ENCODE measurements at places on chromosomes 4 and X.

DNA sequence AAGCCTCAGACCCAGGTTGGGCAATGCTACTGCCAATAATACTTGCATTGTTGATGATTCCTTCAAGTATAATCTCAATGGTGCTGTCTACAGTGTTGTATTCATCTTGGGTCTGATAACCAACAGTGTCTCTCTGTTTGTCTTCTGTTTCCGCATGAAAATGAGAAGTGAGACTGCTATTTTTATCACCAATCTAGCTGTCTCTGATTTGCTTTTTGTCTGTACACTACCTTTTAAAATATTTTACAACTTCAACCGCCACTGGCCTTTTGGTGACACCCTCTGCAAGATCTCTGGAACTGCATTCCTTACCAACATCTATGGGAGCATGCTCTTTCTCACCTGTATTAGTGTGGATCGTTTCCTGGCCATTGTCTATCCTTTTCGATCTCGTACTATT lies 7.4 kb downstream of the LPAR4 start:
- DNase-seq, result no peak

- DNase-seq, result no peak
Observed at GRCh38 chrX:46841346-46841745, 4.5 kb downstream of the RP2 start.

DNA sequence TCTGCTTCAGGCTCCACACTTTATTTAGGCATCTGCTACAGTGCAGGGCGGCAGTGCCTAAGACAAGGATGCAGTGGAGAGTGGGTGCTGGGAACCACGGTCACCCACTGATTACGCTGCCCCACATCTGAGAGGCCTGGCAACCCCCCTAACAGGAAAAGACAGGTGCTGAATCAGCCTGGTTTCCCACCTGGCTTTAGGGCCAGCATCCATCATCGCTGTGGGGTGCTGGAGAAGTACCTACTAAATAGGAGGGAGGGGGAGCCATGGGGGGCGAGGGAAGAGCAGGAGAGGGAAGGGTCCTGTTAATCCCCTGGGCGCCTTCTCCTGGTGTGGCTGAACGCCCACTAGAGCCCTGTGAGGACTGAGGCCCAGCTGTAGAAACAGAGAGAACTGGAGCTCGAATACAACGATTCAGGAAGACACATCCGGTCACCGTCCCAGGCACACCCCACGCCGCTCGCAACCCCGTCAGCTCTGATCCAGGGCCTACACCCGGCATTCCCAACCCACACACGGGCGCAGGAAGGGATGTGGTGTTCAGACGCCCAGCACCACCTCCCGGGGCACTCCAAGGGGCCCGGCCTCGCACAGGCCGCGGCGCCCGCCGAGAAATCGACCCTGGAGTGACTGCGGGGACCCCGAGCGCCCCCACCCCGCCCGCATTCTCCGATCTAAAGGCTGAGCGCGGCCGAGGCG lies 554 bp downstream of the DCTD start:
- DNase-seq, result no peak

DNA sequence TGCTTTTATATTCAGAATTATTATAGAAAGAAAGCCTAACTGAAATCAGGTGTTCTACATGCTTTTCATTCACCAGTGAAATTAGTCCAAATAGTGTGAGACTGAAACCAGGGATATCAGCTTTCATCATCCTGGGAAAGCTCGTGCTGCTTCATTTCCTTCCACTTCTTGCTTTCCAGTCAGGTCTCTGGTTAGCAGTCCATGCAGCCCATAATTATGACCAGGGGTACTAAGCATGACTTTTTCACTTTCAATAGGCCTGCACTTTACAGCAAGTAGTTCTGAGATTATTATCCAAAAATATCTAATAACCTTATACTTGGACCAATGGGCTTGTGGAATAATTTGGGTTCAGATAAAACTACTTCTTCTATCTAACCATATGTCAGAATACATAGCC lies 673.2 kb upstream of the MAGEB2 start:
- DNase-seq, result no peak

- DNase-seq, result no peak
Observed at GRCh38 chrX:153639177-153640044, 7.6 kb upstream of the DUSP9 start.

DNA sequence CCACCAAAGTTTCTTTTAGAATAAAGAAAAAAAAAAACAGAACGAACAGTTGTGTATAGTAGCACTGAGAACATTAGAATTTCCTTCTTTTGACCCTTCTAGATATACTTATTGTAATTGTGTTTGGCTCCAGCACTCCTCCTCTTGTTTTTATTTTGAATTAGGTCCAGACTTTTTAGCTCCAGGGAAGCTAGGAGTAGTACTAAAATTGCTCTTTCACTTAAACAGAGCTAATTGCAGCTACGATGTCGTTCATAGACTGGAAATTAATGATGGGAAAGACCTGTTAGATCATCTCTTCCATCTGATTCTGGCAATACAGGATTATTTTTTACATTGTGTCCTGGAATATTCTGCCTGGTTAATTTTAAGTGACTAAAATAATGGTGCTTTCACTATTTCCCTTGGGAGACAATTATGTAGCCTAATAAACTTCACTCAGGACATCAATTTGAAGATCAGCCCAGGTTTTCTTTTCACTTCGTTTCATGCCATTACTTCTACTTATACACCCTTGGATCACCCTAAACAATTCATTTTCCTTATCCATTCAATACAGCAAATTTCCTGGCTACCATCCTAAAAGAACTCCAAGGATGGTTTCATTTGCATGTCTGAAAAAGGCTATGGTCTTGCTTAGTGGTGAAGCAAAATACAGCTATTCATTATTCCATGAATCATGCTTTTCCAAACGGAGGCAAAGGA lies 480.8 kb upstream of the TECRL start:
- no peak for DNase-seq

DNA sequence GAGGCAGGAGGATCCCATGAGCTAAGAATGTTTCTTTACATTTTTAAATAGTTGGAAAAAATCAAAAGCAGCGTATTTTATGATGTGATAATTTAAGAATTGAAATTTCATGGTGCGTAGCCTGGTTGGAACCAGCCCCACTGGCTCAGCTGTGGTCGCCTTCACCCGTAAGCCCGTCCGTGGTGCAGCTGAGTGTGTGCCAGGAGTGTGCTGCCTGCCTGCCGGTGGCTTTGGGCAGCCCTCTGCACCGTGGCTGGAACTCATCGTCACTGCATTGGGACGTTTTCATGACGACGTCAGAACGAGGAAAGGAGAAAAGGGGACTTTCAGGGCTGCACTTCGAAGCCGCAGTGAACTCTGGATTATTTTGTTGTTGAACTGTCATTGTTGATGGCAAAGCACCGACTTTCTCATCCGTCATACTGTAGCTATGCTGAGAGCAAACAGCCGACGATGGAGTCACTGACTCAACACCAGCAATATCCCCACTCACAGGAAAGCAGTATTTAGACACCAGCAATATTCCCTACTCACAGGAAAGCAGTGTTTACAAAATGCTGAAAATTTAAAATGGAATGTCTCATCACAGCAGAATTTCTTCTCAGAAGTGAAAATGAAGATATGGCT lies 35.1 kb downstream of the PCGF3 start:
- no peak for DNase-seq

GRCh38 chrX:7086384-7086783 lies 61.1 kb upstream of the STS start:
- DNase-seq, result no peak

DNA sequence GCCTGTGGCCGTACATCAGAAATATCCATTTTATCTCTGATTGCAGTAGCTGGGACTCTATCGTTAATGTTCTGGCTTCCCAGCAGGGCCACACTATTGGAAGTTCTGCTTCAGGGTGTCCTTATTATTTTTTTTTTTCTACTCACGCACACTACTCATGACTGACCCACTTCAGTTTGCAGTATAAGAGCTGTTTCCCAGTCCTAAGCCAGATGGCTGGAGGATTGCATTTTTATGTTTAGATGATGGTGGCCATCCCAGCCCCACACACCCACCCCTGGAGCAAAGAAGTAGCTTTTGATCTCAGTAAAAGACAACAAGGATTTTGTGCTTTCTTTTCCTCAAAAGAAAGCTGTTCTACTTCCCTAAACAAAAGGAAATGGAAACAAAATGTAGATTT lies 557.0 kb upstream of the GALNTL6 start:
- no peak for DNase-seq

- DNase-seq, result no peak
Observed at GRCh38 chr4:139311909-139312308, 9.6 kb upstream of the NDUFC1 start.

DNA sequence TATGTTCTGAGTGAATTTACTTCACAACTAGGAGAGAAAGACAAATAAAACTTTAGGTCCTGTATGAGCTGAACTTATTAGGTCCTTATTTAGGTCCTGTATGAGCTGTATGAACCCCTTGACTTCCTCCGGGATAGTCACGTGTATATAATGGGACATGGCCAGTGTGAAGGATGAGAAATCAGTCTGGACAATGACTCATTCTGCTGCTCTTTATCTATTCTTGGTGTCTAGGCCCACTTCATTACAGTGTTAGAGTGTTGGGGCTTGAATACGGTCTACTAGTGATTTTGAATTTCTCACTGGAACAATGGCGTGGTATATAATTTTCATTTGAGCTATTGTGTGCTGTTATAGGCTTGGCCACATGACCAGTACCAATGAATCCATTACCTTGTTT lies 21.9 kb downstream of the STK26 start:
- DNase-seq, result no peak

DNA sequence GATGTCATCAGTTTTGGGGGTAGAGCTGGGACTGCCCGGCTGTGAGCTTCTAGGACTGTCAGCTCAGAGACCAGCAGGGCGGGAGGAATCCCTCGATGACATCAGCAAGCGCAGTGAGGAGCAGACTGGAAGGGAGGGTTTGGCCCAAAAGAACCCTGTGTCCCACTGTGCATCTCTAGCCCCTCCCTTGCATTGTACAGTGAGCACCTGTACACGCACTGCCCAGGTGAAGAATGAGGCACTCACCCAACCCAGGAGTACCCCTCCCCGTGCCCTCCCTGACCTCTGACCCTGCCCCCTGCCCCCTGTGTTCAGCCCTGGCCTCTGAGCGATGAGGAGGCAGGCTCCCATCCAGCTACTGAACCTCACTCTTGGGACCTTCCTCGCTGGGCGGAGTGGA lies 92.9 kb downstream of the HMX1 start:
- DNase-seq, result no peak

- DNase-seq, result peak; percentile 71
Observed at GRCh38 chr4:56764775-56765174, 56.7 kb downstream of the SPINK2 start.

- DNase-seq, result no peak
Observed at GRCh38 chr4:172900900-172901299, 267.7 kb upstream of the GALNT7 start.

- no peak for DNase-seq
Observed at GRCh38 chr4:75249739-75250138, 264.5 kb downstream of the RCHY1 start.

- no peak for DNase-seq
Observed at GRCh38 chr4:3231471-3231870, 17.5 kb upstream of the MSANTD1 start.

- DNase-seq, result no peak
Observed at GRCh38 chr4:127268367-127268766, 364.4 kb upstream of the INTU start.

GRCh38 chr4:136725286-136726081 lies 806.8 kb downstream of the PCDH18 start:
- DNase-seq, result no peak

- no peak for DNase-seq
Observed at GRCh38 chr4:168151327-168151726, 59.0 kb downstream of the ANXA10 start.

GRCh38 chr4:186871856-186872255 lies 148.2 kb upstream of the FAT1 start:
- DNase-seq, result no peak

DNA sequence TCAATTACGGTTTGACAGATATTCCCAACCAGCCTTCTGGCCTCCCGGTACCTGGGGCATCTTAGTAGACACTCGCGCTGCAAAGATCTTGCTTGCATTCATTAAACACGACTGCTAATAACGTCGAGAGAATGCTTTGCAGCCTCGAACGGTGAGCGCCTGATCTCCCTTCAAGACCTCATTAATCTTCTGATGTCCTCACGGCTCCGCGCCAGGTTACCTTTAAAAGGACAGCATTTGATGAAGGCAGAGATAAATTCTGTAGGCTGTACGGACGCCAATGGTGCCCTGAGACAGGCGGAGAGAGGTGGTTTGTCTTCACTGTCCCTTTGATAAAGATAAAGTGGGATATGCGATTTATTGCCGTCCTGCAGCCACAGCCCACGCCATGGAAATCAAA lies 64.2 kb downstream of the SHOX start:
- no peak for DNase-seq

DNA sequence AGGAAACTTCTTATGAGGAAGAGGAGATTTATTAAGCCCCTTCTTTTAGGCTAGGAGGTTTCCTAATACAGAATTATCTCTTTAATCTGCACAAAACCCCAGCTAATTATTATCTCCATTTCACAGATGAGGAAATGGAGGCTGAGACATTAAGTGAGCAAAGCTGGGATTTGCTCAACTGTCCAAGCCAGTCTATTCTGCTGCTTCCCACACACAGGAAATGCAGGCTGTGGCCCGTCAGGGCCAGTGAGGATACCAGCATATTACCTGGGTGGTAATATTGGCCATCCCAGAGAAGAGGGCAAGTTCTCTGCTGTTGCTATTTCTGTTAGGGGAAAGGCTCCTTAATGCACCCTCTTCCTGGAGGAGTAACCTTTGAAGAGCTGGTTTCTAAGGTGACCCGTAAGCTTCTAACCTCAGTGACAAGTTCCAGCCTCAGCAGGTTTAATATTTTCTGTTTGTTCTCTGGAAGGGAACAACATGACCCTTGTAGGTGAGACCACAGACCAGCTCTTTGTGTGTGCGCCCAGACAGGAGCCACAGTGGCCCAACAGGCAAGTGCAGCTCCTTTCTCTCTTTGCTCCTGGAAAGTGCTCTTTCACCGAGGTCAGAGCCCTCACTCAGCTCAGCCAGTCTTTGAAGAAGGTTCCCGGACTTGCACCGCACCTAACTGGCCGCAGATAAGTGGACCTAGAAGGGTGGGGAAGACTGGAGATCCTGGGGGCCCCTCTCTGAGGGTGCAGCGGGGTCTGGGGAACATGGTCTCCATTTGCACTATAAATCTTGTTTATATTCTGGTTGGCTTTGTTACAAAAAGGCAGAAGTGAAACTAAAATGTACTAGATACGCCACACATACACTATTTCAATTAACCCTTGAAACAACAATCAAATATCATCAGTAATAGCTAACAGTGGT lies 35.5 kb downstream of the TBC1D9 start:
- DNase-seq, result no peak

DNA sequence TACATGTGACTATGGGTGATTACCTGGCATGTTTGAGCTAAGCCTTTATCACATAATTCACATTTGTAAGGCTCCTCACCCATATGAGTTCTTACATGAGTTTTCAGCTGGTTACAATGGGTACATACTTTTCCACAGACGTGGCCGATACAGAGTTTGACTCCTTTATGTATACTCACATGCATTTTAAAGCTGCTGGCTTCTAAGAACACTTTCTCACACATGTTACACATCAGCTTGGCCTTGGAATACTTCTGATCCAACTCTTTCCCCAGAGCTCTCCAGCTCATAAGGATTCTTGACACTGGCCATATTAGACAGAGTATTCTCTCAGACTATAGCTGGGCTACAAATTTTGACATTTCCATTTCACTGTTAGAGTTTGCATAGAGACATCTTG lies 66.3 kb downstream of the TAB3 start:
- DNase-seq, result no peak

GRCh38 chr4:158282252-158282651 lies 72.0 kb downstream of the TMEM144 start:
- no peak for DNase-seq

All from fibroblast of skin of left biceps (primary cell).